SJCRH30 (cell line): ENCODE measurements at places on chromosomes 13 and 19. TPM values are rescaled to one million over a fixed set of nuclear protein-coding genes. Genes with fewer than 3 reads are reported as not detected.
A peak's percentile ranks its signal among the peaks of the same experiment; 100 is the strongest.

The ZNF480 gene
- 14.6 and 17.3 TPM in 2 replicates for total RNA-seq

The APOE gene
- 4.5 and 6.5 TPM in 2 replicates for total RNA-seq

DNA sequence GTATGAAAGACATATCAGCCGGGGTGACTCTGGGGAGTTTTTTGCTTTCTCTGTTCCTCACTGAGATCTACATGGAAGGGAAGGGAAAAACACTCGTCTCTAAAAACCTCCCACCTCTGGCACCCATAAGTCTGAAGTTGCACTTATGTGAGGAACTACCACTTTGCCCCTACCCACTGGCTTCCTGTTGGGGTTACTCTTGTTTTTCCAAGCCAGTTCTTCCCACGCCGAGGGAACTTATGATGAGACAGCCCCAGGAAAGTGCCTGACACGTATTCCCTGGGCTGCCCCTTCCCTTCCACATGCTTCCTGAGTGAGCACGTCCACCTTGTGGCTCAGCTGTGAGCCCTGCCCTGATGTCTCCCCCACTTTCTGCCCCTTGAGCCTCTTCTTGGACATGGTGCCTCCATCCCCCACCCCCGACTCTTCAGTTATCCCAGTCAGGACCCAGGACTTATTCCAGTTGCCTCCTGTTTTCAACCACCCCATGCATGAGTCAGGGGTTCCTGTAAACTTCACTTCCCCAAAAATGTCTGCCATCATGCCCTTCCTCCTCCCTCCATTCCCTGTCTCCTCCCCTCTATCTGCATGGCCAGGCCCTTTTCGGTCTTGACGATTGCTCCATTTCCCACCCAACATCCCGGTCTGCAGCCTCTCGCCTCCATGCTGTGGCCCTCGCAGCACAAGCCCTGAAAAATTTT, 5.1 kb upstream of the SIGLEC7 start:
- H3K36me3 ChIP-seq = no peaks in the 10 kb centered on the region
- no peak for DNase-seq
- H3K4me1 ChIP-seq = no peaks in the 10 kb centered on the region
- no peak overlapping the region for H3K27ac ChIP-seq
- H3K4me3 ChIP-seq = no peak overlapping the region

- no peak for DNase-seq
- peaks cover 4% of the 10 kb centered on the region; the same call in 1 of the 2 replicates for H3K36me3 ChIP-seq
- H3K4me3 ChIP-seq = no peak overlapping the region
- H3K4me1 ChIP-seq = 0 out of 2 replicates have a peak, but pooled peaks cover 3% of the 10 kb centered on the region
Observed at GRCh38 chr19:4814625-4815425, 16.7 kb downstream of the TICAM1 start.

The SMIM17 gene
- 0.55 and 0.71 TPM in 2 replicates for total RNA-seq

- H3K27ac ChIP-seq = no peak overlapping the region
- DNase-seq = no peak
- no peaks in the 10 kb centered on the region for H3K36me3 ChIP-seq
Observed at GRCh38 chr19:29517412-29517811, 8.4 kb upstream of the VSTM2B start.

The KLK3 gene
- total RNA-seq = not detected in 2 replicates

- H3K4me3 ChIP-seq = no peak overlapping the region
- no peaks in the 10 kb centered on the region for H3K27me3 ChIP-seq
- DNase-seq = no peak
- H3K27ac ChIP-seq = no peak overlapping the region
- H3K4me1 ChIP-seq = peaks cover 17% of the 10 kb centered on the region
Observed at GRCh38 chr19:55389386-55390317, 3.9 kb downstream of the RPL28 start.

The PLEKHA4 gene
- total RNA-seq = 19.3 and 26.6 TPM in 2 replicates

GRCh38 chr13:48356750-48357149, 53.2 kb downstream of the RB1 start:
- DNase-seq = no peak
- no peaks in the 10 kb centered on the region for H3K27me3 ChIP-seq
- no peaks in the 10 kb centered on the region for H3K4me1 ChIP-seq
- H3K36me3 ChIP-seq = peaks cover 23% of the 10 kb centered on the region

DNA sequence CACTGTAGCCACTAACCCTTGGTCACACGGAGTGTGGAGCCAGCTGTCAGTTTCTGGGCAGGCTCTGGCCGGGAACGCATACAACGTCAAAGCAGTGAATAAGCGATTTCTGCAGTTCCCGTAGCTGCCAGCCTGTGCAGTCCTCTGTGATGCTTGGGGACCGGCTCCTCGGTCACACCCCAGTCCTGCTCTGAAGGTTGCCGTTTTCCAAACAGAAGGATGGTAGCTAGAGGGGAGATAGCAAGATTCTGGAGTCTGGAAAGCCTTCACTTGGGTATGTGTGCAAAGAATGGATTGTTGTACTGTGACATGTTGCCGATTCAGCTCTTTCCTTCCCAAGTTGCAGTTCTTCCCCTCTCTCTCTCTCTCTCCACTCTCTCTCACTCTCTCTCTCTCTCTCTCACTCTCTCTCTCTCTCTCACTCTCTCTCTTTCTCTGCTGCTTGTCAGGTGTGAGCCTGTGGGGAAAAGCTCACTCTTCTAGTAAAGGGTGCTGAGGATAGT, 38.7 kb upstream of the C1QTNF9 start:
- H3K36me3 ChIP-seq = no peaks in the 10 kb centered on the region
- H3K27me3 ChIP-seq = no peaks in the 10 kb centered on the region
- peak; percentile 76 for DNase-seq
- peak overlapping the region; percentile 11 for H3K27ac ChIP-seq
- H3K4me3 ChIP-seq = peak overlapping the region; percentile 58
- H3K4me1 ChIP-seq = peaks cover 16% of the 10 kb centered on the region

- H3K36me3 ChIP-seq = no peaks in the 10 kb centered on the region
- H3K4me1 ChIP-seq = no peaks in the 10 kb centered on the region
- no peak for DNase-seq
- H3K4me3 ChIP-seq = no peak overlapping the region
- H3K27me3 ChIP-seq = no peaks in the 10 kb centered on the region
Observed at GRCh38 chr13:64272681-64273080, 2857.0 kb upstream of the PCDH20 start.

- no peaks in the 10 kb centered on the region for H3K36me3 ChIP-seq
- H3K27me3 ChIP-seq = no peaks in the 10 kb centered on the region
- DNase-seq = peak; percentile 17
- H3K4me3 ChIP-seq = no peak overlapping the region
- no peaks in the 10 kb centered on the region for H3K4me1 ChIP-seq
Observed at GRCh38 chr19:6476155-6476895, 5.3 kb downstream of the DENND1C start.

The KIR3DL2 gene
- not detected in 2 replicates for total RNA-seq

The ZNF71 gene
- 11.1 and 11.4 TPM in 2 replicates for total RNA-seq

DNA sequence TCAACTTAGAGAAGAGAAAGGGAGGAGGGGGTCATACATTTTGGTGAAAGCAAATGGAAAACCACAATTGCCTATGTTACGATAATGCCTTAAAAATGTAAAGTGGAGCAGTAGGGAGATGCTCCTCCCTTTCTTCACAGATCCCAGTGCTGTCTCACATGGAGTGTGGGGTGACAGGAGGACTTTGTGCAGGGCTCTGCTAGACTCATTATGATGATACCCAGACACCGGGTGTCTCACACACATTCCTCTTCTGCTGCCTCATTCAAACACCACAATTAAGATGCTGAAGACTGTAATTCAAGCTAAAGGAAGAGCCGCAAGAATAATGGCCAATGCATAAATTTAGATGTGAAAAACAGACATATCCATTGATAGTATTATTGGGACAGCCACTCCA, 150.6 kb downstream of the LHFPL6 start:
- no peak overlapping the region for H3K4me3 ChIP-seq
- H3K27me3 ChIP-seq = no peaks in the 10 kb centered on the region
- peak overlapping the region; percentile 58 for H3K27ac ChIP-seq
- H3K4me1 ChIP-seq = peaks cover 28% of the 10 kb centered on the region

The CEACAM8 gene
- total RNA-seq = not detected in 2 replicates

DNA sequence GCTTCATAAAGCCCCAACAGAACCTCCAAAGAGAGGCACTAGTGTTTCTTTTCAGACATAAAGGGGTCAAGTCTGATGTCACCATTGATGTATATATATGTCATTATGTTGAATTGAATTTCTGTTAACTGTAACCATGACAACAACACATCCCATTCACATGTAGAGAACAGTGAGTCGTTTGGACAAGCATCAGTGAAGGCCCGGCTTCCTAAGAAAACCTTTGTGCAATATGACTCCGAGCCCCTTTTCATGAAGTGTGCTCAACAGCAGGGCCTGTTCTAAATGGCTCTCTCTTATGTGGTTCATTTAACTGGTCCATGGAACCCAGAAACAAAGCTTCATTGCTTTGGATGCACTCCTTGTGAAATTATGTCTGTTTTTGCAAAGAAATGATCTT, 67.2 kb upstream of the UBL3 start:
- peaks cover 17% of the 10 kb centered on the region for H3K4me1 ChIP-seq
- no peaks in the 10 kb centered on the region for H3K36me3 ChIP-seq
- H3K4me3 ChIP-seq = no peak overlapping the region
- H3K27ac ChIP-seq = no peak overlapping the region

The ELSPBP1 gene
- total RNA-seq = not detected in 2 replicates

The LILRB2 gene
- not detected in 2 replicates for total RNA-seq

GRCh38 chr13:24160458-24161009, at the start of gene SPATA13:
Gene SPATA13 (plus strand): TSS chr13:24160720. CDS start chr13:24222930, 62,210 bp downstream.
- peak within 1 kb of the TSS; percentile 92 for H3K4me3 ChIP-seq
- DNase-seq = peak; percentile 98
- H3K27me3 ChIP-seq = no peaks in the 10 kb centered on the region
- no peaks in the 10 kb centered on the region; the same call in 1 of the 2 replicates for H3K36me3 ChIP-seq
- peak within 1 kb of the TSS; percentile 72 for H3K27ac ChIP-seq

DNA sequence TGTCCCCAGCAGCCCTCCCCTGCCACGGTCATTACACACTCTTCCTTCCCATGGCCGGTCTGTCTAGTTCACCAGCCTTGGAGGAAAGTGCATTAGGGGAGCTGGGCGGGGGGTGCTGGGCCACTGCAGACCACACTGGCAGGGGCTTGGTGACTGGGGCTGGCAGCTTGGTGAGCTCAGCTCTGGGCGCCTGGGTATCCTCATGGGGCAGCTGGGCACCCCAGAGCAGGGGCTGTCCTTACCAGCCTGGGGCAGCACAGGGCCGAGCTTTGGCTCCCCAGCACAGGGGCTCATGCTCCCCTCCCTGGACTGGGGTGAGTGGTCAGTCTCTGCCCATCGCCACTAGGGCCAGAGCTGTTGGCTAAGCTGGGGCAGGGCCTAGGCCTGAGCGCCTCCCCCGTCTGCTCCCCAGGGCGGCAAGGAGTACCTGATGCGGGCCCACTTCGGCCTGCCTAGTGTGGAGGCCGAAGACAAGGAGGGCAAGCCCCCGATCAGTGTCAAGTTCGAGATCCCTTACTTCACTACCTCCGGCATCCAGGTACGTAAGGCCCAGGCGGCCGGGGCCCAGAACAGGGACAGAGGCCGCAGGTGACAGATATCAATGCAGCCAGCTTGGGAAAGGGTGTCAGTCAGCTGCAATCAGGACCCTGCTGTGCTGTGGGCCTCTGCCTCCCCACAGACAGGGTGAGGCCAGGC, 35.5 kb downstream of the AP1M1 start:
- H3K27ac ChIP-seq = no peak overlapping the region
- no peaks in the 10 kb centered on the region for H3K27me3 ChIP-seq
- H3K4me1 ChIP-seq = no peaks in the 10 kb centered on the region
- no peak overlapping the region for H3K4me3 ChIP-seq
- DNase-seq = no peak

GRCh38 chr13:64099994-64100393, 2684.3 kb upstream of the PCDH20 start:
- DNase-seq = no peak
- no peaks in the 10 kb centered on the region for H3K36me3 ChIP-seq
- no peaks in the 10 kb centered on the region for H3K27me3 ChIP-seq
- H3K4me1 ChIP-seq = no peaks in the 10 kb centered on the region

DNA sequence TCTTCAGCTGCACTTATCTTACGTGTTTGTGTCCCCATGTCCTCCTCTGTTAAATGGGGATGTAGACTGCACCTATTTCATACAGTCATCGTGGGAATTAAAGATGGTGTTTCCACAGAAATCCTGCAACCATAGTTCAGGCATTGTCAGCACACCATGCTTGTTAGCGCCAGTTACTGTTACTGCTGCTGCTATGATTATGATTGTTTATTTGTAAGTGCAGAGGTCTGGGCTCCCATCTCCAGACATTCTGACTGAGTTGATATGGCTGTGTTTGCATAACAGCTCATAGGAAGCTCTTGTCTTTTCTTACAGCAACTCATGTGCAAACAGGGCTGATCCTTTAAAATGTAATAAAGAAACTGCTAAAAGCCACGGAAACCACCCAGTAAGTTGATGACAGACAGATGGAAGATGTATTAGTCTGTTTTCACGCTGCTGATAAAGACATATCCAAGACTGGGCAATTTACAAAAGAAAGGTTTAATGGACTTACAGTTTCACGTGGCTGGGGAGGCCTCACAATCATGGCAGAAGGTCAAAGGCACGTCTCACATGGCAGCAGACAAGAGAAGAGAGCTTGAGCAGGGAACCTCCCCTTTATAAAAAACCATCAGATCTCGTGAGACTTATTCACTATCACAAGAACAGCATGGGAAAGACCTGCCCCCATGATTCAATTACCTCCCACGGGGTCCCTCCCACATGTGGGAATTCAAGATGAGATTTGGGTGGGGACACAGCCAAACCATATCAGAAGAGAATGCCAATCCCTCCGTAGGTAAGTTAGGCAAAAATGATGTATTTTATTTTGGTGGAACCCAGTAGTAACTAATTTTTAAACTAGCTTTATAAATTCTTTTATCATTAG, 1.6 kb downstream of the ZSCAN5A start:
- H3K4me3 ChIP-seq = no peak overlapping the region
- no peaks in the 10 kb centered on the region; the same call in 1 of the 2 replicates for H3K36me3 ChIP-seq
- H3K4me1 ChIP-seq = peaks cover 3% of the 10 kb centered on the region; the same call in 1 of the 2 replicates
- H3K27ac ChIP-seq = no peak overlapping the region

- H3K4me1 ChIP-seq = no peaks in the 10 kb centered on the region
- no peak overlapping the region for H3K27ac ChIP-seq
- DNase-seq = peak; percentile 45
- no peaks in the 10 kb centered on the region for H3K27me3 ChIP-seq
Observed at GRCh38 chr13:60654415-60654814, 257.4 kb downstream of the TDRD3 start.
